Epithelial cell of proximal tubule (primary cell): ENCODE measurements at places on chromosomes 7 and 10. TPM values are rescaled to one million over a fixed set of nuclear protein-coding genes. Genes with fewer than 3 reads are reported as not detected.

The TRPV5 gene
- not detected in 2 replicates for total RNA-seq

The TFPI2 gene
- total RNA-seq = 144 and 162 TPM in 2 replicates

The FKBP9 gene
- total RNA-seq = 72.0 and 137 TPM in 2 replicates

The EVX1 gene
- not detected in 2 replicates for total RNA-seq

The PRTFDC1 gene
- 25.7 and 27.8 TPM in 2 replicates for total RNA-seq
